ENCODE measurements at places on chromosomes 13 and 19.

DNA sequence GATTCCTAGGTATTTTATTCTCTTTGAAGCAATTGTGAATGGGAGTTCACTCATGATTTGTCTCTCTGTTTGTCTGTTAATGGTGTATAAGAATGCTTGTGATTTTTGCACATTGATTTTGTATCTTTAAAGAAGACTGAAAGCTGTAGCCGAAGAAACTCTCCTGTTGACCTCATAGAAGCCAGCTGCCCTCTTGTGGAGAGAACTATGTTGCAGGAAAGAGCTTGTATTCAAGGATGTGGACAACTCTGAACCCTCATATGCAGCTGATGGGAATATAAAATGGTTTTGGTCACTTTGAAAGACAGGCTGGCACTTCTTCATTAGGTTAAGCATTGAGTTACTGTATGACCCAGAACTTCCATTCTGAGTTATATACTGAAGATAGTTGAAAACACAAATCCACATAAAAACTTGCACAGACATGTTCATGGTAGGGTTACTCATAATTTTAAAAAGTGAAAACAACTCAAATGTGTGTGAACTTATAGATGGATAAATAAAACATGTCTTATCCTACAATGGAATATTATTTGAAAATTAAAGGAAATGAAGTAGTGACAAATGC lies 65.8 kb upstream of the SLITRK6 start:
- no peak for DNase-seq

GRCh38 chr19:47344425-47344824 lies 4.7 kb upstream of the DHX34 start:
- no peak for DNase-seq

DNA sequence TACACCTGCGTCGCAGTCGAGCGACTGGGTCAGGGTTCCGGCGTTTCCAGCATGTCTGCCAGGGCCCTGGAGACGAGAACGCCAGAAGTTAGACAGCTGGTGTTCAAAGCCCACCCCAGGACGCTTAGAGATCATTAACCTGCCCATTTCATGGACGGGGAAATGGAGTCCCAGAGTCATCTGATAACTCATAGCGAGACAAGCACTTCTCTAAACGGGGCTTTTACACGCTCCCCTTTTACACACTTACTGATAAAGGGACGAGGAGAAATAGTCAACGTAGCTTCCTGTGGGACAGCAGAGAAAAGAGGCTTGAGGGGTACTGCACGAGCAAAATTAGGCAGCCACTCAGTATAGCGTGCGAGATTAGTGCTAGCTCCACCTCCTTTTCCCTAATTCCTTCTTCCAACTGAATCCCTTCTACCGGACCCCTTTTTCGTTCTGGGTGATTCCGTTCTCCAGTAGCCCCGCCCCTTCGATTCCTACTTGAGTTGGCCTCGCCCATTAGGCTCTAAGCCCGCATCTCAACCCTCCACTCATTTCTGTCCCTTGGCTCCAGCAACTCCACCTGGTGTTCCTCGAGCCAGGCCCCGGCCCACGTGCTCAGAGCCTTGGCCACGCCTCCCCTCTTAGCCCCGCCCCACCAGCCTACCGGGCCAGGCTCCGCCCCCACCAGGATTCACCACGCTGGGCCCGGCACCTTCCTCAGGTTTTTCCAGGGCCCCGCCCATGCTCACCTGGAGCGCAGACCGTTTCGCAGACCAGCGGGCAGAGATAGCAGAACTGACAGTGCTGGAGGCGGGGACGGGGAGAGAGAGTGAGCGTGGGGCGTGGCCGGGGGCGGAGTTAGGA lies 3.7 kb downstream of the HRC start:
- DNase-seq, result no peak

DNA sequence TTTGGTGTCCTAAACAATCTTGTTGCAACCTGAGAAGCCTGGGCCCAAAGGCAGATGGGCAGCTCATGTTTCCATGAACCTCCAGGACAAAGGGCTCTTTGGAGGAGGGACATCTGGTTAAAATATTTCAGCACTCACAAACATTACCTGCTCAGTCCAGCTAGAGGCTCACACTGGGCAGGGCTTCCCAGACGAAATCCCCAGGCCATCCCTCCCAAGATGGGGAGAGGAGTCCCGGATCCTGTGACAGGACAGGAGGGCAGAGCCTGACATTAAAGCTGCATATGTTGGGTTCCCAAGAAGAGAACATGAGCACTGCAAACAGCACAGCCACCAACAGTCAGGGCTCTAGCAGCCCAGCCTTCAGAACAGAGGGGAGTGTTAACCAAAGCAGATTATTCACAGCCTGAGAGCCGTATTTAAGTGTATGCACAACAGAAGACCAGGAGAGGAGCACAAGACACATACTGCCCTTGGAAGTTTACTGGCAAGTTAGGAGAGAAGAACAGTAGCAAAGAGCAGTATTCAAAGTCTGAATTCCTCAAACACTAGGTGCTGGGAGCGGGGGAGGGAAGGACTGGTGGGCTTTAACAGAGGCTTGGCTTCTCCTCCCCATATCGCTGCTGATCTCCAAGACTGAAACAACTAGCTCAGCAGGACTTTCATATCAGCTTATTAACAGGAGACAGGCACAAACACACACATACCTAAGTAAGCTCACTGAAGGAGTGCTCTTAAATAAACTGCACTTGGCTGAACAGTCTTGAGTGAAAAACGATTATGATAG lies 12.3 kb downstream of the ATP7B start:
- DNase-seq, result no peak

- no peak for DNase-seq
These were observed 6.5 kb upstream of the LILRB2 start for GRCh38 chr19:54287456-54287855.

- no peak for DNase-seq
These were observed 22.1 kb upstream of the GGACT start for GRCh38 chr13:100610391-100611347.

- DNase-seq, result no peak
These were observed 793 bp downstream of the LRFN1 start for GRCh38 chr19:39319892-39320248.

DNA sequence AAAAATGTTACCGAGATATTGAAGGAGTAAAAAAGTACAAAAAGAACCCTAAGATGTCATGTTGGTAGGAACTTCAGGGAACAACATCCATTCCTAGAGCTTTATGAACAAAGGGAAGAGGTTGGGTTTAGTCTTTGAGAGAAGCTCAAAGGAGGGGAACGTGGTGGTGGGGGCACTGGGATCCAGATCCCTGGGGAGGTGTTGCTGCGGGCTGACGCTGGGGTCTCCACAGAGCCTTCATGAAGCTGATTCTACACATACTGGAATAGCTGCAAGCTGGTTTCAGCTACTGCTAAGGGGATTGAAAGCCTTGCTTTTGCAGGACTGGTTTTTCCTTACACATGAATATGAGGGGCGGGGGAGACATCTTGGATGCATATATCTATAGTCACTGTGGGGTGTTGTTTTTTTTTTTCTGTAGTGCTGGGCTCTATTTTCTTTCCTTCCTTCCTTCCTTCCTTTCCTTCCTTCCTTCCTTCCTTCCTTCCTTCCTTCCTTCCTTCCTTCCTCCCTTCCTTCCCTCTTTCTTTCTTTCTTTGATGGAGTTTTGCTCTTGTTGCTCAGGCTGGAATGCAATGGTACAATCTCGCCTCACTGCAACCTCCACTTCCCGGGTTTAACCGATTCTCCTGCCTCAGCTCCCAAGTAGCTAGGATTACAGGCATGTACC lies 6.5 kb upstream of the MZF1 start:
- no peak for DNase-seq

GRCh38 chr13:78409172-78409571 lies 194.2 kb downstream of the POU4F1 start:
- DNase-seq, result no peak

- no peak for DNase-seq
These were observed 11.5 kb downstream of the STXBP2 start for GRCh38 chr19:7648265-7649014.

GRCh38 chr13:51044023-51044665 lies 66.9 kb downstream of the C13orf42 start:
- DNase-seq, result no peak

- no peak for DNase-seq
These were observed 1152.9 kb downstream of the PCDH9 start for GRCh38 chr13:66077132-66077689.

DNA sequence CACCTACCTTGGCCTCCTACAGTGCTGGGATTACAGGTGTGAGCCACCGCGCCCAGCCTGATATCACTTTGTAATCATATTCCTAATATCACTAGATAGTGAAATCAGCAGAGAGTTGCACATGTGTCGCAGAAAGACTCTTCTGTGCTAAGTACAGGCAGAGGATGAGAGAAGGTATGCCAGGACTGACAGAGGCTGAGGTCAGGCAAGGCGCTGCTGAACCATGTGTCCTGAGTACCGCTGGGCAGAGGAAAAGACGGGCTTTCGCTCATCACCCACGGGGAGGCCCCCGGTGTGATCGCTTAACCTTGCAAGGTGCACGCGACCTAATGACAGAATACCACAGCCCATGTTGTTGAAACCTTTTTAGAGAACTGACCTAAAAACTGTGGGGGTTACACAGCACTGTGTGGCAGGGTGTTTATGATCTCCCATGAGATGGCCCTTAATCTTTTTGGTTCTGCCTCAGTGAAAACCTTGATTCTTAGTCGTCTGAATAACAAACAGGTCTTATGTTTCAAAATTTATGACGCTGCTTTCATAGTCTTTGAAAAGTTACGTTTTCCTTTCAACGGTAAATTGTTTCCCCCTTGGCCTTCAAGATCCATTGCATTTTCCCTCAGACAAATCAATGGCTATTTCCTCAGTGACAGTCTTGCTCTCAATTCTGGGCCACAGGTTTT lies 12.2 kb downstream of the GJA3 start:
- DNase-seq, result no peak

- DNase-seq, result no peak
These were observed 96.0 kb downstream of the UBL3 start for GRCh38 chr13:29754473-29754806.

- no peak for DNase-seq
These were observed 721 bp downstream of the TNFSF11 start for GRCh38 chr13:42574435-42575311.

DNA sequence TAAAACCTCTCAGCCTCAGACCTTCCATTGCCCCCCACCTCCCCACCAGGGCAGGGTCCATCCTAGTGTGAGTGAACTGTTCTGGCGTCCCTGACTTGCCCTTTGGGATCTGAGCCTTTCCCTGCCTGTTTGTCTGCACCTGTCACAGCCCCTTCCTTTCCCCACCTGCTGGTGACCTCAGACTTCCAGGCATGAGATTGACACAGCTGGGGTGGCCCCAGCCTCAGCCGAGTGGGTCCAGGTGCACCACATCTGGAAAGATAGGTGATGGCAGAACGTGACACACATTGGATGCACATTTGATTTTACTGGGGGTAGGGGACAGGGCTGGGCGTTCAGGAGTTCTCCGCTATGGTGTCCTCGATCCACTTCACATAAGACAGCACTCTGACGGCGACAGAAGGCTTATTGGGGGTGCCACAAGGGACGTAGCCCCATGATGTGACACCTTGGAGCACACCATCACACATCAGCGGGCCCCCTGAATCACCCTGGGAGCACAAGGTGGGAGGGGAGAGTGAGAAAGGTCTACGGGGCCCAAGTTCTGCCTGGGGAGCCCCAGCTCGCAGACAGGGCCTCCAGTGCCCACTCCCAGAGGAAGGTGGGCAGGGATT lies 4.6 kb downstream of the KLK1 start:
- DNase-seq, result no peak

DNA sequence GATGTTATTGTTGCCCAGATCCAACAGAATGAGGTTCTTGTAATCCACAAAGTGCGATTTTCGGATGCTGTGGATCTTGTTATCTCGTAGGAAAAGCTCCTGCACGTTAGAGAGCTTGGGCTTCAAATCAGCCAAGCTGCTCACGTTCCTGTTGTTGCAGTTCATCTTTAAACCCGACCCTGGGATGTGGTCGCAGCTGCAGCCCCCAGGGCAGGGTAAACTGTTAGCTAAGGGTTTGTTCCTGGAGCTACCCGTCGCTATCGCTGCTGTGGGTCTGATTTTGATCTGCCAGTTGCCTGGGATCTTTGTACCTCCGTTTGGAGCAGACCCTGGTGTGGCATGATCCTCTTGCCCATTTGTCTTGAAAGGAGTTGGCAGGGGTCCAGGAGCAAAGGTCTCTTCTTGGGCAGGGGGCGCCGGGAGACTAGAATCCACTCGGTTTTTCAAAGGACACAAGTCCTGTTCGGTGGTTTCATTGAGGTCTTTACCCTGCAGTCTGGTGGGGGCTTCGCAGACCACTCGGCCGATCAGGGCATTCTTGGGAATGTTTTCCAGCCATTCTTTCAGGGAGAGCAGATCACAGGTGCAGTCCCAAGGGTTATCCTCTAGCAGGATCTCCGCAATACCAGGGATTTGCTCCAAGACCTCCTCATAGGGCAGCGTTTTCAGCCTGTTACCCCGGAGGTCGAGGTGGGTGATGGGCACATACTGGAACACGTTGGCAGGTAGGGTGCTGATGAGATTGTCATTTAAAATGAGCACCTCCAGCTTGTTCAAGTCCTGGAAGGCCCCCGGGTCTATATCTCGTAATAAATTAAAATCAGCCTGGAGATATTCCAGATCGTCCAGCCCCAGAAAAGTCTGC lies 1.8 kb downstream of the SLITRK1 start:
- DNase-seq, result no peak

GRCh38 chr19:55477905-55478304 lies 1.5 kb downstream of the ZNF628 start:
- DNase-seq, result no peak

GRCh38 chr19:10420444-10421239 lies at the start of gene PDE4A:
TSS of gene PDE4A (plus strand) at chr19:10420538. CDS start at chr19:10420765, 227 bp downstream.
- DNase-seq, result no peak
